NCI-H1436 treated with DMSO at 0.1 percent for 48 hours (cell line): ENCODE measurements at places on chromosomes 16 and 17.

DNA sequence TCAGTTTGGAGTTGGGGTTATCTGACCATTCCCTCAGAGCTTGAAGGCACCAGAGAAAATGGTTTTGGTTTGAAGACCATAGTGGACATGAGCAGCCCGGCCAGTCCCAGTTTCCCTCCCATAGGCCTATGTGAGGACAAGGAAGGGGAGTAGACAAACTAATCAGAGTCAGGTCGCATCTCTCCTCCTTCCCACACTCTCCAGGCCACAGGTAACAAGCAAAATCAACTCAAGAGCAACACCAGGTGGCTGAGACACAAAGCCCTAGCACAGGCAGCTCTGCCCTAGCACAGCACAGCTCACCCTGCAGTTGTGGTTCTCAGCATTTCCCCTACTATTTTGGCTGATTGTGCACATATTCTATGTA is 7.2 kb downstream of the SUPT4H1 start:
- no peak for DNase-seq

DNA sequence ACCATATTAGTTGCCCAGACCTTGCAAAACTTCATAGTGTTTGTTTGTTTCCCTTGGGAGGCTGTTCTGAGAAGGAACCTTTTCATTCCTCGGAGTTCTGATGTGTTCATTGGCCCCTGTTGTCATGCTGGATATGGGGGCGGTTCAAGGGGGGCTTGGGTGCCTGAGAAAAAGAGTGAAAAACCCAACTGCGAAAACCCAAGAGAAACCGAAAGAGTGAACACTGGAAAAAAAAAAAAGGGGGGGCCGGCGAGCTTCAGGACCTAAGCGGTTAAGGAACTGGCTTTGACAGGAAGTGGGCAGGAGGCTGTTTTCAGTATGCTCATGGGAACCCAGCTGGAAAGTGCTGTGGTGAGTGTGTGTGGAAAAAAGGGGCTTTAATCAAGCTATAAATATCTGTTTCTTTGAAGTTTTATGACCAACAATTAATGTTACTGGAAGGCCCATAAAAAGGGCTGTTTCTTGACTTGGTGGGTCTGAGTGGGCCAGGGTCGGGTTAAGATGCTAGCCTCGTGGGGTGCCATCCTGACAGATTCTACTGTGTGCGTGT is 510.7 kb downstream of the MAF start:
- no peak for DNase-seq

DNA sequence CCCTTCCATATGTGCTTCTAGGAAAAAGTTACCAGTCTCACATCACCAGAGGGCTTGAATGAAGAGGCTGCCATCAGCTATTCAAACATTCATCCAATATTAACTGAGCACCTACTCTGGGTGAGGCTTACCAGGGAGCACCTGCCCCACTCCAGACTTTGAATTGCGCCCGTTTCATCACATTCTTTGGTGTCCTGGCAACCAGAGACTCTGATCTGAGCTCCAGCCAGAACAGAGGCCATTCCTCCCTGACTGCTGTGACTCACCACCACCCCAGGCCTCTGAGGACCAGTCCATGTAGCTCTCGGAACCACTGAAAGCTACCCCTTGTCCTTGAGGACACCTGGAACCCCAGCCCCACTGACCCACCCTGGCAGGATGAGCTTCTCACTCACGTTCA is at the start of gene C16orf96:
C16orf96 (plus strand) TSS at position 229 of the 400 bp plus-strand sequence; CDS start at position 379, 150 bp downstream.
- DNase-seq, result no peak

DNA sequence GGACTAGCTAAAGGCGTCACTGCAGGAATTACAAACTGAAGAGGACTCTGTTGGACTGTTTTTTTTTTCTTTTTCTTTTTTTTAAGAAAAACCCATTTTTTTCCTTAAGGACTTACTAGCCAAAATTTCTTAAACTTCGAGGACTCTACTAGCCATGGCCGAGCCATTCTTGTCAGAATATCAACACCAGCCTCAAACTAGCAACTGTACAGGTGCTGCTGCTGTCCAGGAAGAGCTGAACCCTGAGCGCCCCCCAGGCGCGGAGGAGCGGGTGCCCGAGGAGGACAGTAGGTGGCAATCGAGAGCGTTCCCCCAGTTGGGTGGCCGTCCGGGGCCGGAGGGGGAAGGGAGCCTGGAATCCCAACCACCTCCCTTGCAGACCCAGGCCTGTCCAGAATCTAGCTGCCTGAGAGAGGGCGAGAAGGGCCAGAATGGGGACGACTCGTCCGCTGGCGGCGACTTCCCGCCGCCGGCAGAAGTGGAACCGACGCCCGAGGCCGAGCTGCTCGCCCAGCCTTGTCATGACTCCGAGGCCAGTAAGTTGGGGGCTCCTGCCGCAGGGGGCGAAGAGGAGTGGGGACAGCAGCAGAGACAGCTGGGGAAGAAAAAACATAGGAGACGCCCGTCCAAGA is 878 bp downstream of the HEXIM1 start:
- DNase-seq, result peak; percentile 40

DNA sequence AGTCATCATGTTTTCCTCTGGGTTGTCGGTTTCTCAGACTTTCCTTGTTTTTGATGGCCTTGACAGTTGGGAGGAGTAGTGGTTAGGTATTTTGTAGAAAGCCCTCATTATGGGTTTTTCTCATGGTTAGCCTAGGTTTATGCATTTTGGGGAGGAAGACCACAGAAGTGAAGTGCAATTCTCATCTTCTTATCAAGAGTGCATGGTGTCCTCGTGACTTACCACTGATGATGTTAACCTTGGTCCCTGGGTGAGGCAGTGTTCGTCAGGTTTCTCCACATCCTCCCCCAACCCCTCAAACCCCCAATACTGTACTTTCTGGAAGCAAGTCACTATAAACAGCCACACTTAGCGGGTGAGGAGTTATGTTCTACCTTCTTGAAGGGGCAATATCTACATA is 42.3 kb downstream of the BPTF start:
- no peak for DNase-seq

DNA sequence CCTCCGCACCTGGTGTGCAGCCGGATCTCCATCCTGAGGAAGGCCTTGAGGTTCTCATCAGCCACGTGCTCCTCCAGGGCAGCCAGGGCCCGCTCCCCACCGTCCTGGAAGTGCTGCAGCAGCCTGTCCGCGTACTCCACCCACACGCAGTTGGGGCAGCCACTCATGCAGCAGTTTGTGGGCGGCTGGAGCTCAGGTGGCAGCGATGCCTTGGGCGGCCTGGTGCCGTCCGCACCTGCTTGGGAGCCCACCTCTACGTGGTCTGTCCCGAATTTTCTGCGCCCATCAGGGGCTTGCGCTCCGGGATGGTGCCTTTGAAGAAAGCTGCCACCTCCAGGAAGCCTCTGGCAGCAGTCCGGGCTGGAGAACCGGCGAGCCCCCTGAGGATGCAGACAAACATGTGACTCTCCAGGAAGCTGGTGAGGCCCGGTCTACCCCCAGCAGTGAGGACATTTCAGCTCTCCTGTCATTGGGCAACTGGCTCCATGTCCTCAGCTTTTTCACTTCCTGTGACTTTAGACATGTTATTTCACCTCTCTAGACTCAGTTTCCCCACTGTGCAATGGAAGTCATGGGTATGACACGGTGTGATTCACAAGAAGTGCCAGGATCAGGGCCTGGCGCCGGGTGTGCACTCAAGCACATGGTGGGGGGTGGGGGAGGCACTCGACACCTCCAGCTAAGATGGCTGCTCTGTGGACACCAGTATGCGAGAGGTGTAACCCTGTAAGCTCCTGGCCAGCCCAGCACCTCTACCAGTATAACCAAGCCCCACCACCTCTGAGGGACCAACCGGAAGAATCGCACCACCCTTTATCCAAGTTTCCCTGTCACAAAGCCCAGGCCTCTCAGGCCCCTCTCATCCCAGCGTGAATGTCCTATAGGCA is 957 bp downstream of the OXLD1 start:
- DNase-seq, result no peak

GRCh38 chr17:58539698-58540097 is 25.3 kb upstream of the MTMR4 start:
- DNase-seq, result no peak

- no peak for DNase-seq
These were observed 1.3 kb upstream of the TUBB3 start for GRCh38 chr16:89921702-89922476.

GRCh38 chr17:5672815-5673430 is 88.6 kb upstream of the NLRP1 start:
- DNase-seq, result no peak

DNA sequence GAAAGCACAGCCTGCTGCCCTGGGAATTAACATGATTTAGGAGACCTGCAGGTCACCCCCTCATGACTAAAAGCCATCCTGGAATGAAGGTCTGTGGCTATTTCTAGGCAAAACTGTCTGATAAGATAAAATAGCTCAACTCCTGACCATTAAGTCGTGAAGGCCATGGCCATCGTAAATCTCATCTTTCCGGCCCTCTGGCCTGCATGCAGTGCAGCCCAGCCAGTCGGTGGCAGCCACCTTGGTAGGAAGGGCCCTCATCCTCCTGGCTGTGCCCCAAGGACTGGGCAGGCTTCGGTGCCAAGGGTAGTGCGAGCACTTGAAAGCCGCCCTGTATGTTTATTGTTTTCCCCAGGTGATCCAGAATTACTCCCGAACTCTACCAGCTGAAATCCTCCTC is 18.2 kb upstream of the MEOX1 start:
- DNase-seq, result no peak

GRCh38 chr17:68391561-68392268 is 65.6 kb downstream of the WIPI1 start:
- no peak for DNase-seq

GRCh38 chr17:82202981-82203380 is 9.7 kb downstream of the CCDC57 start:
- no peak for DNase-seq

GRCh38 chr16:12078405-12079280 is 102.1 kb downstream of the SNX29 start:
- no peak for DNase-seq

- no peak for DNase-seq
These were observed 577.0 kb downstream of the CDH11 start for GRCh38 chr16:64544859-64545258.

GRCh38 chr17:44518032-44518431 is 14.8 kb upstream of the GPATCH8 start:
- no peak for DNase-seq

GRCh38 chr17:31373150-31374093 is 18.1 kb upstream of the RAB11FIP4 start:
- DNase-seq, result peak; percentile 12

DNA sequence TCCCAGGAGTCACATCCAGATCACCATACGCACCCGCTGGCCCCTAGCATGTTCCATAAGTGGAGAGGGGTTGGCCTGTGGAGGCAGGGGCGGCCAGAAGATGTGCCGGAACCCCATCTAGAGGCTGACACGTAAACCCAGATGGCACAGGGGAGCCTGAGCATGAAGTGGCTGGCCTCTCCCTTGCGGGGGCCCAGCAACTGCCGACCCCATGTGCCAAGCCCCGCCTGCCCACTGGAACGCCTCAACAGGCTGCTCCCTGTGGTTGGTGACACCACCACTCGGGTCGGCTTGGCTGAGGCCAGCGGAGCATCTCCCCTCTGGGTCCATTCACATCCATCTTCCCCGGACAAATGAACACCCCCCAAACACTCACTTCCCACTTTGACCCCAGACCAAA is 9.5 kb downstream of the BCAR1 start:
- no peak for DNase-seq

DNA sequence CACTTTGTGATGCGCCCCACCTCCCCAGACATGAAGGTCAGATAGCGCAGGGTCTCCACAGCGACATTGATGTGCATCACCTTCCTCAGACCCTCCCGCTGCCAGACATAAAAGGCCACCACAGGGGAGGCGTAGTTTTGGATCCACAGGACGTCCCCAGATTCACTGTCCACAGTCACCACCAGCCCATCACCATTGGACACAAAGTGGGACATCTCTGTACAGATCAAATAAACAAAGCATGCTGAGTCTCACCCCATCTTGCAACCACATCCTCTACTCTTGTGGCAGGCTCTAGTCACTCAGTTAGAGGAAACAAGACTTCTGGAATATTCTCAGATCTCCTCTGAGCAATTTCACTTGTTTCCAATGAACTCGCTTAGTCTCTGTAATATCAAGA is 46.3 kb upstream of the ICAM2 start:
- DNase-seq, result no peak

DNA sequence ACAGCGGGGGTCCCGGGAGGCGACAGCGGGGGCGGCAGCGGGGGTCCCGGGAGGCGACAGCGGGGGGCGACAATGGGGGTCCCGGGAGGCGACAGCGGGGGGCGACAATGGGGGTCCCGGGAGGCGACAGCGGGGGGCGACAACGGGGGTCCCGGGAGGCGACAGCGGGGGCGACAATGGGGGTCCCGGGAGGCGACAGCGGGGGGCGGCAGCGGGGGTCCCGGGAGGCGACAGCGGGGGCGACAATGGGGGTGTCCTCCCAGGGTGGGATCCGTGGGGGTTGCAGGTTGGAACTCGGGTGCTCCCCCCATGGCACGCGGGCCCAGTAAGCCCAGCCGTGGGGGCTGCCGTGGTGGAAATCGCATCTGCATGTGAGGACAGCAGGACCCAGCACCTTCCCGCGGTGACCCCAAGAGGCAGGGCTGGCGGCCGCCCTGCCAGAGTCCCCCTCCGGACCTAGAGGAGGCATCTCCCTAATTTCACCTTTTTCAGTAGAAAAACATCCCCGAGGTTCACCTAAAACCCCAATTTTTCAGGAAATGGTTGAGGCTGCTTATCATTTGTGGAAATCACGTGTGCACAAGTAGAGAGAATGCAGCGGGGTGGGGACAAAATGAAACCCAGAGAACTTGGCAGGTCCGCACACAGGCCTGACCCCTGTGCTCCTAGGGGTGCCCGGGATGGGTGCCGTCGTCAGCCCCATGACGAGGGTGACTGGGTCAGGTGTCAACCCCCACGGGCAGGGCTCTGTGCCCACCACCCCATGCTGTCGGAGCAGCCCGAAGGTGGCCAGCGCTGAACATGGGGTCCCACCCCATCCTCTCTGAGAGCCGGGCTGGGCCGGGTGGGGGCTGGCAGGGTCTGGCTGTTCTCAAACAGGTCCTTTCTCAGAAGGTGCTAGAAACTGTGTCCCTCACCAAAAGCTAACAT is 10.5 kb upstream of the METRNL start:
- no peak for DNase-seq

DNA sequence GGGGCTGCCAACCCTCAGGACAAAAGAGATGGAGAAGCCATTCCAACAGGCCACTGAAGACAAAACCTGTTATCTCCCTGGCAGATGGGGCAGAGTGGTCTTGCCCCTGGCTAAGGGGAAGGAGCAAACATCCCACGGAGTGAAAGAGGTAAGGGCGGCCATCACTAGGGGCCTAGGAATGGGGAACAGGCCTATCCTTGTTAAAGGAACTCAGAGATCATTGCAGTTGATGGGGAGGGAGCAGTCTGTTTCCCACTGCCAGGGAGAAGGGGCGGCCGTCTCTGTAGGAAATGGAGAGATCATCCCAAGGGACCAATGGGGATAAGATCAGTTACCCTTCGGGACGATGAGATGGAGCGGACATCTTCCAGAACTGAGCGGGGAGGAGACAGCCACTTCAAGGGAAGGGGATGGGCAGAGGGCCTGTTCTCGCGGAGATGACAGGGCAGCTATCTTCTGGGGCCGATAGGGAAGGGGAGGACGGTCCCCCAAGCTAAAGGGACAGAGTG is 581 bp upstream of the TMEM208 start:
- DNase-seq, result no peak

GRCh38 chr17:71825687-71826086 is 295.1 kb upstream of the SOX9 start:
- DNase-seq, result no peak

- DNase-seq, result no peak
These were observed 188.6 kb downstream of the RBFOX3 start for GRCh38 chr17:79422236-79422635.
